Fibroblast of skin of left biceps (primary cell): ENCODE measurements at places on chromosomes 11 and 22.

DNA sequence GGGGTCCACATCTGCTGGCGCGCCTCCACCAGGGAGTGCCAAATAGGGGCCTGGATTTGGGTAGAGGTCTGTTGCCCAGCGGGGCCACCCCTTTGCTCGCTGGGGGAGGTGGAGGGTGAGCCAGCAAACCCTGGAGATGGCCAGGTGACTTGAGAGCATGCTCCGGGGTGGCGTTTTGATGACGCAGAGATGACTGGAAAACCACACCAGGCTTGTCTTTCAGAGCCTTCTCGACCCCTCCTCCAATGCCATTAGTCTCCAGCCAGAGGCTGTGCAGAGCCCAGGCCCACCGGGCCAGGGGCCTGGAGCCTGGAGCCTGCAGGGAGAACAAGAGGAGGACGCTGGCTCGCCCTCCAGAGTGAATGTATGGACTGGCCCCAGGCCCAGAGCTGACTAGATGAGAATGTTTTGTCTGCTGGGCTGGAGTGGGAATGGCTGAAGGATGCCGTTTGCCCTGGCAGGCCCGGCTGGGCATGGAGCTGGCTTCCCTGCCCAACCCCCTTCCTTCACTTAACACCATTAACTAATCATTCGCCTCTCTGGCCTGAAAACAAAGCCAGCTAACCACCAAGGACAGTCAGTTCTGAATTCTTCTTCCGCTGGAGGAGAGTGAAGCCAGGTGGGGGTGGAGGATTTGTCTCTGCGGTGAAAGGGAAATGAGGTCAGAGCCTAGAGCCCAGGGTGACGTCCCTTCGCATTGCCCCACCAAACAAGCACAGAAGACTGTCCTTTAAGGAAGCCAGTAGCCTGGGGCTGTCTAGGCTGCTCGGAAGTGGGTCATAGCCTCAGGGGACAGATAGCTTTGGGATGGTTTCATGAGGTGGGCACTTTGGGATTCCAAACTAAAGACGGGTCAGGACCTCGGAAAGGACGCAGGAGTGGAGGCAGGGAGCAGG lies 1.6 kb upstream of the MCAM start:
- DNase-seq: no peak

- DNase-seq: peak; percentile 33
These were observed 53.1 kb downstream of the KIF18A start for GRCh38 chr11:28054821-28055220.

- DNase-seq: no peak
These were observed 414.9 kb downstream of the TBC1D22A start for GRCh38 chr22:47177334-47177815.

- DNase-seq: no peak
These were observed 400.0 kb downstream of the ETS1 start for GRCh38 chr11:128187377-128187776.

- no peak for DNase-seq
These were observed 2.9 kb downstream of the ZP1 start for GRCh38 chr11:60870276-60870675.

GRCh38 chr11:115887727-115888126 lies 383.5 kb upstream of the CADM1 start:
- no peak for DNase-seq

GRCh38 chr11:108237058-108237481 lies 14.2 kb downstream of the ATM start:
- no peak for DNase-seq

- DNase-seq: no peak
These were observed 7.4 kb upstream of the GUCY1A2 start for GRCh38 chr11:107025673-107026072.

- DNase-seq: no peak
These were observed 52.5 kb upstream of the PRSS23 start for GRCh38 chr11:86747801-86748200.

DNA sequence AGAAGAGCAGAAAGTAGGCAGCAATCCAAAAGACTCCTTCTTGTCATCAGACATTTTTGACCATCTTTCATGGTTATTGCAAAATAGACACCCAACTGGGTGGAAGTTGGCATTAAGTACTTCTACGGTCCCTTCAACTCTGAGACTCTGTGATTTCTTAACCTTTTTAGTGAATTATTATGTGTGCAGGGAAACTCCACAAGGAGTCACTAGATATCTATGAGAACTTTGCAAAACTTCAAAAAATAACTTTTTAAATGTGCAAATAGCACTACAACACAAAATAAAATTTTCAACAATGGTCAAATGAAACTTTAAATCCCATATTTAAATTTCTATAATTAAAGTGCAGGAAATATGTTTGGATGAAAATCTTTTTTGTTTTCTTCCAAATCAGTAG lies 88.7 kb downstream of the SLC17A6 start:
- DNase-seq: no peak

- DNase-seq: no peak
These were observed 854.3 kb downstream of the METTL15 start for GRCh38 chr11:28962502-28962901.

- no peak for DNase-seq
These were observed 9.8 kb downstream of the SLC17A6 start for GRCh38 chr11:22347857-22348487.

- no peak for DNase-seq
These were observed 79.4 kb downstream of the ATM start for GRCh38 chr11:108302121-108302785.

DNA sequence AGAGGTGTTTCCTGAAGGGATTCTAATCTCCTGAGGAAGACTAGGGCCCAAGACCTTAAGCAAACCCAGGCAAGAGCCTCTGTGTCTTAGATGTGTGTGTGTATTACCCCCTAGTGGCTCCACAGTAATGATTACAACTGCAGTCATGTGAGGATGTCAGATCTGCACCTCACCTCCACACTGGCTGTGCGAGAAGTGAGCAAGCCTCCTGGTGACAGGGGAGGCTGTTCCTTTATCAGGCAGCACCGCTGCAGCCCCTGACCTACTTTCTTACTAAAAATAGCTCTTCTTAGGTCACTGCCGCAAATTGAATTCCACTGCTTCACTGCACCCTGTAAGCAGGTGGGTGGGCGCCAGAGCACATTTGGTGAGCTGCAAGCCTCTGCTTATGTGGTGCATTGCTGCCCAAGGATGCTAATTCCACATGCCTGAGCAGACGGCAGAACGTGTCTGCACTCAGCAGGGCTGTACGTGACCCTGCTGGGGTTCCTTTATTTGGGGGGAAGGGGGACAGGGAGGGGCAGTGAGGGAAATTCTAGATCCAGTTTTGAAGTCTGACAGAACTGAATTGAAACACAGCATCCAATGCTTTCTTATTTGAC lies 112.4 kb downstream of the KCNC1 start:
- DNase-seq: no peak

DNA sequence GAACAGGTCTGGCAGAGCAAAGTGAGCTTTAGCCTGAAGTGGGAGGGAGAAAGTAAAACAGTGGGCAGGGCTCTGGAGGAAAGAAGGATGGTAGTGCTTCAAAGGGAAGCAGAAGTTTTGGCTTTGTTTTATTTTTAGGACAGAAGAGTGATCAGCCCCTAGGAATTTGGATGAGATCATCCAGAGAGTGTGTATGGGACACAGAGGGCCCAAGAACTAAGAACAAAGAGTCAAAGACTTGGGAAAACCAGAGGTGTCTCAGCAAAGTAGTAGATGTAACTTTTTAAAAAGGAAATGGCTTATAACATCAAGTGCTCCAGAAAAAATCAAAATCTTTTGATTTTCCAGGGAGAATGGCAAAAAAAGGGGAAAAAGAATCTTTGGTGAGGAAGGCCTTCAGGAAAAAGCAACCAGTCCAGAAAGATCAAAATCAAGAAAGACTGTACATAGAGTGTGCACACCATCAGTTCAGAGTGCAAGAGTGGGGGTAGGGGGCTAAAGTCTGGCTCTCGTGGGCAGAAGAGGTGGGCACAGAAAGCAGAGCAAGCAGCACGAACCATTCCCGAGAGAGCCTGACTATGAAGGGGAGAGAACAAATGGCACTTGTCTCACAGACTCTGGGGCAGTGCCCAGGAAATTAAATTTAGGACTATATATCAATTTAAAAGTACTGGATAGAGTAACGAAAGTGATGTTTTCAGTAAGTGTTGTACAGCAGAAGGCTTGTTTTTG lies 30.0 kb downstream of the MAPK1 start:
- DNase-seq: peak; percentile 65

GRCh38 chr11:35567737-35568465 lies 42.5 kb upstream of the PAMR1 start:
- no peak for DNase-seq

- peak; percentile 69 for DNase-seq
These were observed 3.3 kb upstream of the DDI1 start for GRCh38 chr11:104033134-104033533.

- DNase-seq: no peak
These were observed at the start of gene SMIM38 for GRCh38 chr11:69155302-69156234. Gene SMIM38, plus strand, starts transcription at chr11:69155935. Its CDS starts 1,912 bp downstream, at chr11:69157847.
